ENCODE measurements at places on chromosomes 7 and 10.

DNA sequence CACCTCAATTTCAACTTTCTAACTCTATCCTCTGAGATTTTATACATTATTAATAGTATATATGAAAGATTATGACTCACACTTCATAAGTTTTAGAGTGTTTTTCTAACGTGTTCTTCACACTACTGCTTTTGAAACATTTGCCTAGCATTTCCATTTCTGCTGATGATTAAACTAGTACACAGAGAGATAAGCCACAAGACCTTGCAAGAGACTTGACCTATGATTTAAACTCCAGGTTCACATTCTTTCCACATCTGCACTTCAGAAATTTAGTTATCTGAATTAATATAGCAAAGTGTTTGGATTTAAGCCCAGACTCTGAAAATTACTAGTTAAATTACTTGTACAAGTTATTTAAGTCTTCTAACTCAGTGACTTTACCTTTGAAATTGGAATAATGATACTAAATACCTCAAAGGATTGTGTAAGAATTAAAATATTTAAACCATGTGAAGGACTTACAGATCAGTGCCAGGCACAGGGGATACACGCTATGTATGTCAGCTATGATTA is 66.6 kb downstream of the PCLO start:
- no peak for DNase-seq

DNA sequence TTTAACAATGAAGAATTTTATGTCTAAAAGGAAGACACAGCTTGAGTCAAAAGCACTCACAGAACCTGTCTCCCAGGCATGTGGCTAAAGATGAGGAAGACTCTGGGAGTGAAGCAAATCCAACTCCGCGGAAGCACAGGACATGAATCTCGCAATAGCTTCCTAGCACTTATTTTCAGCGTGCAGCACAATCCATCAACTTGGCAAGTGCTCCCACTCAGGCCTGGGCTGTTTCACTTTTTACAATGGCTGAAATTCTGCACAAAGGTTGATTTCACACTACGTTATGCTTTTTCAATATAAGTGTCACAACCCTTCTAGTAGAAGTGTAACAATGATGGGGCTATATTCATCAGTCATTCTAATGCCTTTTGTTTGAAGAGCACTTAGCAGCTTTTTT is 180.2 kb downstream of the XPNPEP1 start:
- DNase-seq, result no peak

- DNase-seq, result no peak
These were observed 24.7 kb upstream of the TRIM24 start for GRCh38 chr7:138435231-138435919.

GRCh38 chr10:49264177-49264677 is 34.7 kb upstream of the C10orf71 start:
- DNase-seq, result no peak

DNA sequence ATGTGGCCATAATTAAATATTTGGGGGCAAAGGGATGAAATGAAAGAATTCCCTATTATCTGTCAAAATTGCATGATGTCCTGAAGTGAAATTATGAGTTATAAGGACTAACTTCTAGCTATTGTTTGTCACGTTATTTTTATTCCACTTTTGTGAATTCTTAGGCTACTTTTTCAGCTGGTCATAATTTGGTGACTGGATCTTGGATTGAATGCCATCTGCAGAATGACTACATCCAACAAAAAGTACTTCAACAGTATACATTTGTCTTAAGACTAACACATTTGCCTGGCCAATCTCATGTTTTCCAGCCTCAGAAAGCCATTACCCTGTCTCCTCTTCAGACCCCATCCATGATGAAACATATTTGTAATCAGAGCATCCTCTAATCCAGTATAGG is 48.1 kb upstream of the WNT16 start:
- no peak for DNase-seq

- no peak for DNase-seq
These were observed 75.5 kb downstream of the ZNF777 start for GRCh38 chr7:149385195-149385950.

GRCh38 chr7:80393786-80394185 is 118.1 kb downstream of the GNAT3 start:
- DNase-seq, result no peak

- DNase-seq, result no peak
These were observed 59.1 kb downstream of the ANKRD26 start for GRCh38 chr10:27041196-27041595.

DNA sequence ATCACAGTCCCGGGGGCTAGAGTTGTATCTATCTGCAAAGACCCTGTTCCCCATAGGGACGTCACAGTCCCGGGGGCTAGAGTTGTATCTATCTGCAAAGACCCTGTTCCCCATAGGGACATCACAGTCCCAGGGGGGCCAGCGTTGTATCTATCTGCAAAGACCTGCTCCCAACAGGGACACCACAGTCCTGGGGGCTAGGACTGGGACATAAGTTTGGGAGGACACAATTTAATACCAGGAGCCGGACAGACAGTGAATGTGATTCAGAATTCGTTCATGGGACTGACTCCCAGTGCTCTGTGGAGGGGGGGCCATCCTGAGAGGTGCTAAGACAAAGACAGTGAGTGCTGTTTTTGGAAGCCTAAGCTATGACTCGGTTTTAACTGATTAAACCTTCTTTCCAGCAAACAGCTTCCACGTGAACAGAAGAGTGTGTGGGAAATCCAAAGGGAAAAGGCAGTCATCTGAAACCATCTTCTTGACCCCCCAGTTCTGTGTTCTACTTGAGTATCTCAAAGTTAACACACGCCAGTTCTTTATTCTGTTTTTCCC is 153.0 kb downstream of the DIP2C start:
- DNase-seq, result no peak

All from Kasumi-1 (cell line).